ENCODE measurements at places on chromosomes 6 and 20. TPM values are rescaled to one million over a fixed set of nuclear protein-coding genes. Genes with fewer than 3 reads are reported as not detected.

RAD21L1 gene
- total RNA-seq = not detected

TRIM10 gene
- total RNA-seq = not detected

- H3K27me3 ChIP-seq = no peaks in the 10 kb centered on the region
- no peak overlapping the region for H3K27ac ChIP-seq
- DNase-seq = no peak
- no peaks in the 10 kb centered on the region for H3K4me1 ChIP-seq
- no peaks in the 10 kb centered on the region for H3K36me3 ChIP-seq
Observed at GRCh38 chr6:136511926-136512325, 38.3 kb downstream of the MAP7 start.

GRCh38 chr20:11948806-11949205 is 31.1 kb downstream of the BTBD3 start:
- H3K27me3 ChIP-seq = no peaks in the 10 kb centered on the region
- H3K4me1 ChIP-seq = no peaks in the 10 kb centered on the region
- H3K36me3 ChIP-seq = no peaks in the 10 kb centered on the region
- H3K4me3 ChIP-seq = no peak overlapping the region

Data from vagina (tissue), 2 donors.